ENCODE measurements at places on chromosomes 3 and 15.

DNA sequence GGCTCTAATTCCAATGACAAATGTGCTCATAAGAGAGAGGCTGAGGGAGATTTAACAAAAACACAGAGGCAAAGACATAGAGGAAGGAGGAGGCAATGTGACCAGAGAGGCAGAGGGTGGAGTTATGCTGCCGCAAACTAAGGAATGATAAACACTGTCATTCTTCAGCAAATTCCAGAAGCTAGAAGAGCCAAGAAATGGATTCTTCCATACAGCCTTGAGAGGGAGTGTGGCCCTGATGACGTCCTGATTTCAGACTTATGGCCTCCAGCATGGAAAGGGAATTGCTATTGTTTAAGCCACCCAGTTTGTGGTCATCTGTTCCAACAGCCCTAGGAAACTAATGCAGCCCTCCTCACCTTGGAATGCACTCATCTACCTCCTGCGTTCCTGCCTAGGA is 30.5 kb downstream of the CD47 start:
- DNase-seq: no peak

DNA sequence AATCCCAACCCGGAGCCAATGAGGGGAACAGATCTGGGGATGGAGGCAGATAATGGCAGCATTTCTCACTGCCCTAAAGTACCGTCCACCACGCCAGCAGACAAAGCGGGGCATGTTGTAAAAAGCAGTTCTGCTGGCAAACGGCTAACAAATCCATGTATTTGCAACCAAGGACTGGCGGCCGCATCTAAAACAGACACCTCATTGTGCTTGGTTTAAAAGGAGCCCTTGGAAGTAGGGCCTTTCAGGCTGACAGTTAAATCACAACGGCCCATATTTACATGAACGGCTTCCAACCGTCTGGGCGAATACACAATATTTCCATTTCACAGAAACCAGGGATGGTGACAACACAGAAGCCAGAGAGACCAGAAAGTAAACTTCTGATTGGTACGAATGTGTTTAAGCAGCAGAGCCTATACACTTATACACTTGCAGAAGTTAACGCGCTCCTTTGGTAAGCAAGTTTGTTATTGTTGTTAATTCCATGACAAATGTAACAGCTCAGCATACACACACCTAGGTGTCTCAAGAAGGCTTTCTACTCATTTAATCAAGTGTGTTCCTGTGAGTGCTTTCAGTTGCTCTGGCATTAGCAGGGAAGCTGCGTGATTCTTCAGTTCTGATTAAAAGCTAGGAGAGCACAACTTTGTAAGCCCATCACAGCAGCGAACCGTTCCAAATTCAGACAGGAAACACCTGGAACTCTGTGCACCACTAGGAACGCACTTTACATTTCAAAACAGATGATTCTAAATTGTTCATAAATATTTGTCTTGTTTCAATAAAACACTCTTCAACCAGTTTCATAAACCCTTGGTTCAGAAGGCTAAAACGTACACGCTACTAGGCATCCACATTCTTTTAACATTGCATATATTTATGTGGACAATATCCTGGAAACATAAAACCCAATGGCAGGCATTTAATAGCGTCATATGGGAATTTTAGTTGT is 112.9 kb downstream of the PDZRN3 start:
- no peak for DNase-seq

DNA sequence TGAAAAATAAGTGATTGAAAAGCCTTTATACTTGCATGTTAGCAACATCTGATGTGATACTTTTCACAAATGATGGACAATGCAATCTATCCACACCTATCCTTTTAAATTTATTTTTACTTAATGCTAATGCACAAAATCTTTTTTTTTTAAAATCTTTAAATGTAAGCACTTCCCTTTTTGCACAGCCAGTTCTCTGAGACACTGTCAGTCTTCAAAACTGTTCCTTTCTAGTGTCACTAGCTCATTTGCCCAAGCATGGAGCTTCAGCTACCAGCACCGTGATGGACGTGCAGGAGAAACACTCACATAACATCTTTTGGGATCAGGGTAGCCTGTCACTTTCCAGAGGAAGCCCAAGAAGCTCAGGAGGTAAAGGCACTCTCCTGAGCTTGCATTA is 50.1 kb downstream of the NR1D2 start:
- no peak for DNase-seq

DNA sequence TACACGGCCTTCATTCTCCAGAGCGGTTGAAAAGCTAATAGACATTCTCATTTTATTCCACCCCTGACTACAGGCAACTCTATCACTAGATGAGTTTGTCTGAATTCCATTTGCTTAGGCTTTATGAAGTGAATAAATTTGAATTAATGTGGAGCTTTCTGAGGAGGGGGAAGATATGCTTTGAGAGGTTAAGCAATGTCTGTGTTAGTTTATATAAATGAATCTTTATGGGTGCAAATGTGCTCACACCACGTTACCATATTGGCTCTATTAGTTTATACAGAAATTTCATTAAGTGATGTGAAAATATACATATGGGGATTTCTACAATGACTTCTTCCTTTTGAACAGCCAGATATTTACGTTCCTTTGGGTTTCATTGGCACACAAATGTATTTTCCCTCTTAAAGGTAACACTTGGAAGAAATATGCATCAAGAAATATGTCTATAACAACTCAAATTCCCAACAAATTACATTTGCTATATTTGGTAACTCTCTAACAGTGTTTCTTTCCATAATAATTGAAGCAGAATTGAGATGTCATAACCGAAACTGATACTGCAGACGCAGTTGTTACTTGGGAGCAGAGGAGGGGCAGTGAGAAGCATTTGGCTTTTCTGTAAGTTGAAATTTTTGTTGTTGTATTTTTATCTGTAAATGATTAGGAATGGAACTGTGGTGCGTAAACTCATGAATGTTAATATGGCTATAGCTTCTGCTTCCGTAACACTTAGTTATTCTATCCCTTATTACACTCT is 359.4 kb downstream of the CACNA2D3 start:
- DNase-seq: no peak

DNA sequence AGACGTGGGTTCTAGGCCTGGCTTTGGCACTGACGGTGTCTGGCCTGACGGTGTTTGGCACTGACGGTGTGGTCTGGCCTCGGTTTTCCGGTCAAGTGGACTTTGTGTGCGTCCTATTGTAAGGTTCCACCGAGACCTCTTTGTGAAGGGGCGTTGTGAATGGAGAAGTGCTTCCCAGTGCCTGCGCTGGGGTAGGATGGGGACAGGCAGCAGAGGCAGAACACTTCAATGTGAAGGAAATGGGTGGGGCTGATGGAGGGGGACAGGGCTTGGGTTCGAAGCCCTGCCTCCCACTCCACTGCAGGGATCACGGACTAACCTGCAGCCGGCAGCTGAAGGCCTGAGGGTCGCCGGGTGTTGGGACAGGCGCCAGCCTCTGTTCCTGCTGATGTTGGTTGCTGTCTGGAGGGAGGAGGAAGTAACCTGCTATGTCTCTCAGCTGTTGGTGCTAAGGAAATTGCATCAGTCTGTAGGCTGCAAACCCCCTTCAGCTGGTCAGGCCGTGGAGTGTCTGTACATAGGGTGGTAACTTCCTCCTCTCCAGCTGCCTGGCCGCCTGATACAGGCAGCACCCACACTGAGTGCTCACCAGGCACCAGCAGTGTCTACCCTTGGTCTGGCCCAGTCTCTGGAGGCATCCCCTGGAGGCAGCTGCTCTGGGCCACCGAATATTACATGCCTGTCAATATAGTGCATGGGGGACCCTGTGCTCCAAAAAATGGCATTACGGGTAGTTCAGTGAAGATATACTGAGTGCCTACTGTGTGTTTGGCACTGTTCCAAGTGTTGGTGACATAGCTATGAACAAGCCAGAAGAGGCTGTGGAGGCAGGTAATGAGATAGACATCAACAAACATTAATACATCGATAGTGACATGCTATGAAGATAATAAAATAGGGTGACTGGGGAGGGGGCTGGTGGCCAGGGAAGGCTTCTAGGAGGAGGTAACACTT is 1.1 kb downstream of the TM6SF1 start:
- no peak for DNase-seq

Data from T-helper 22 cell (primary cell).